ENCODE measurements at places on chromosomes 1 and 21. TPM values are rescaled to one million over a fixed set of nuclear protein-coding genes. Genes with fewer than 3 reads are reported as not detected.

The ZNF593OS gene
- polyA plus RNA-seq, result 0.74 TPM

DNA sequence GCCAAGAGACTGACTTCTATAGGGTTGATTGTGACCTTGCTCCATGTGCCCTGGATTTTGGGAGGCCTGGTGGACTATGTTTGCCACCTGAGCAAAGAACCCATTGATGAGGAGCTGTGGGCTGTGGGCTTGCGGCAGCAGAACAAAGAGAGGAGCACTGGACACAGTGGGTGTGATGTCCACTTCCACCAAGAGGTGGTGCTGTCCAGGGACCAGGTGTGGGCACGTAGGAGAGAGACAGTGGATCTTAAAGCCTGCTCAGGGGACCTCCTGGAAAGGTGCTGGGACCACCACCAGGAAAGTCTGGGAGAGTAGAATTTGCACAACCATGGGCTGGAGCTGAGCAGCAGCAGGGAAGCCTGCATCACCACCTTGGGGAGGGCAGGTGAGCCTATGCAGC is 106.7 kb upstream of the ETS2 start:
- no peak for DNase-seq

- no peak for DNase-seq
These were observed 144.0 kb downstream of the KCNH1 start for GRCh38 chr1:210989905-210990304.

DNA sequence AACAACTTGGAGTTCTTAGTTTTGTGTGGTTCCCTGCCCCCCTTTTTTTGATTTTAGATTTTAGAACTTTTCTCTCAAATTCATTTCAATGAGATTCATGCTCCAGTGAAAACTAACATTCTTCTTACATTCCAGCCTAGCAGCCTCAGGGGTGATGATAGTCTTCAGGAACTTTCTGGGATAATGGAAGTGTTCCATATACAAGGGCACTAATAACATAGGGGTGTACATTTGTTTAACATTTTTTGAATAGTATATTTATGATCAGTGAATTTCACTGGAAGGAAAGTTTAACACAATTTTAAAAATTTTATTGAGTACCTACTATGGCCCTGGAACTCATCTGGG is 61.4 kb upstream of the ZNF648 start:
- no peak for DNase-seq

GRCh38 chr1:54936791-54937190 is 43.6 kb upstream of the TMEM61 start:
- DNase-seq, result no peak

DNA sequence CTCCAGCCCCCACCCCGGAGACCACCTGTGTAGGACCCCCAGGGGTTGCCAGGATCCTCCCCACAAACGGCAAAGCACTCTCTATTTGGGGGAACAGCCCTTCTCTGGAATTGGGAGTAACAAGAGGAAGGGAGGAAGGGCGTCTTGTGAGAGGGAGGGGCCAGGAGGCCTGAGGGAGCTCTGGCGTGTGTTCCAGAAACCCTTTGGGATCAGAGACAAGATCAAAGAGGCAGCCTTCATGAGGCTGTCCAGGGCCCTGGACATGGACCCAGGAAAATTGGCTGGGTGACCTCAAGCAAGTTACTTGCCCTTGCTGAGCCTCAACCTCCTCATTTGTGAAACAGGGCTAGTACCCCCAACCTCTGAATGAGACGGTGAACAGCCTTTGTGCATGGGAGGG is 18.1 kb upstream of the ECE1 start:
- no peak for DNase-seq

DNA sequence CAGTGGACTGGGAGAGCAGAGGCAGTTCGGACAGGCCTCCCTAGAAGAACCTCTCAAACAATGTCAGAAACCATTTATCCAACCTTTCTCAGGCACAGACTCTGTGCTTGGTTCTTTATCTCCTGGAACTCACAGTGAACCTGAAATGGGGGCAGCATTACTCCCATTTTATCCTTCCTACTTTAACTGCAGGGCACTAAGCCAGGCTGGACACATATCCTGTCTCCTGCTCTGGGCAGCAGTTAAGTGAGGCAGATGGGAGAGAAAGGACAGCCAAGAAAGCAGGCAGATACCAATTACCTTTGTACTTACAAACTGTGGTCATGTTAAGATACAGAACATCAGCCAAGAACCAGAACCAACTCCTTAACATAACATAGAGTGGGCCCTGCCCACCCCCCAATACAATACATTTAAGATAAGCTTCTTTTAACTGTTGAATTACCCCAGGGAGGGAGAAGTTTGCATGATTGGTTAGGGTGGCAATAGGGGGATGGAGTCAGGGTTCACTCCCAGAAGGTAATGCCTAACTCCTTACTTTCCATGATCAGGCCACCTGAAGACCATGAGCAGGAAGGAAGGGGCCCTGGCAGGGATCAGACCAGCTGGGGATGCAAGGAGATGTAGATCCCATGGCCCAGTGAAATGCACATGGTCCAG is 10.9 kb downstream of the KDF1 start:
- DNase-seq, result no peak

The HAO2 gene
- polyA plus RNA-seq, result 100 TPM

The HSF2BP gene
- polyA plus RNA-seq, result 2.4 TPM

The IFI44L gene
- 7.2 TPM for polyA plus RNA-seq
